ENCODE measurements at places on chromosomes 7 and 10.

GRCh38 chr7:75866489-75867389, 12.1 kb upstream of the RHBDD2 start:
- peak; percentile 56 for DNase-seq

- DNase-seq, result no peak
Observed at GRCh38 chr7:37570145-37570544, 113.4 kb upstream of the GPR141 start.

DNA sequence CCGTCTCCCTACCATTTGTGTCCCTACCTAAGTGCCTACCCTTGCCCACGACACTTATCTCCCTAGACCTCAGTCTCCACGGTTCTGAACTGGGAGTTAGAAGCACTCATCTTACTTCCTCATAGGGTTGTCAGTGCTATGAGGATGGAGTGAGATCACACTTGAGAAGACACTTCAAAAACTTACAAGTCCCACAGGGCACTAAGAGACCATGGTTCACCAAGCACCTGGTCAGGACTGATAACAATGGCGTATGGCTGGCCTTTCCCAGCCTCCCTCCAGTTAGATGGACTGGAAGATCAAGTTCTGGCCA, 43.2 kb downstream of the KCNMA1 start:
- no peak for DNase-seq

- DNase-seq, result no peak
Observed at GRCh38 chr10:116183733-116184511, 89.1 kb downstream of the GFRA1 start.

DNA sequence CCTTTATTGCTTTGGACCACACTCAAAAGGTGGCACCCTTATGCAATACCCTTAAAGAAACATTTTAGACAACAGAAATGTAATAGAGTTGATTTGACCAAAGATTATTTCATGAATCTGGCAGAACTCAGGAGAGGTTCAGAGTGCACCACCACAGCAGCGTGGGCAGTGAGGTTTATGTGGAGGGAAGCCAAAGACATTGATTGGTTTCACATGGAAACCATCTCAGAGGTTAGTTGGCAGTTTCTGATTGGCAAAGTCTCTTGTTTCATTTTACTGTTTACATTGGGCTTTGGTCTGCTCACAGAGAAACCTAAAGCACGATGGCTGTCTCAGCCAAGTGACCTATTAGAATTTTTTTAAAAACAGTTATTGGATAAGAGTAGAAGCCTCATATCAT, 101.3 kb downstream of the SDHAF3 start:
- DNase-seq, result no peak

GRCh38 chr7:155766386-155766785, 45.9 kb downstream of the SHH start:
- no peak for DNase-seq

DNA sequence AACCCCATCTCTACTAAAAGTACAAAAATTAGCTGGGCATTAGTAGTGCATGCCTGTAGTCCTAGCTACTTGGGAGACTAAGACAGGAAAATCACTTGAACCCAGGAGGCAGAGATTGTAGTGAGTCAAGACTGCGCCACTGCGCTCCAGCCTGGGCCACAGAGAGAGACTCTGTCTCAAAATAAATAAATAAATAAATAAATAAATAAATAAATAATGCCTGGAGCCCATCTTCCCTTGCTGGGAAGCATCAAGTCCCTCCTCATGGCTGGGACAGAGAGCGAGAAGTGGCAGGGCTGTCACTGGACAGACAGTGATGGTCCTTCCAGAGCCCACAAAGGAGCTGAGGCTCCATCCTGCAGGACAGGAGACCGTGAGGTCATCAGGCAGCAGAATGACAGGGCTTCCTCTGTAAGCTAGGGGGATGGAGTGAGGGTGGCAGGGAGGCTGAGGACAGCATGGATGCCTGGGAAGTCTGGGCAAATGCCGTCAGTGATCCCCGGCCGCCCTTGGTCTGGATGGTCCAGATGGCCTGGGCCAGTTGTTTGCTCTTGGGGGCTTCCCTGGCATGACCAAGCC, 36.4 kb upstream of the ELN start:
- DNase-seq, result no peak

DNA sequence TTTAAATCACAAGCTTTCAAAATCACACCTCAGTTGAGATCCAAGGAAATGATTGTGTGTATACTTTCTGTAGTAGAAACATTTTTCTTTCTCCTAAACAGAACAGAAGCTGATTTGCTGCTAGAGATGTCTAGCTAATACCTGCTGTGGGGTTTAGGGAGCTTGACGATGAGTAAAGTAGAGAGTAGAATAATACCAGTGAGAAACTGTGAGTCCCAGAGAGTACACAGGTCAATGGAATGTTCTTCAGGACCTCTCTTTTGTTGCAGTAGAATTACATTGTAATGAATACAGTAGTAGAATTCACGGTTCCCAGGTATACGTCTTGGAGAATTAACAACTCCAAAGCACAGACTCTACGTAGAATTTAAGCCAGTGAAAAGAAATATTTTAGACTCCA, 18.0 kb downstream of the TRUB1 start:
- no peak for DNase-seq

DNA sequence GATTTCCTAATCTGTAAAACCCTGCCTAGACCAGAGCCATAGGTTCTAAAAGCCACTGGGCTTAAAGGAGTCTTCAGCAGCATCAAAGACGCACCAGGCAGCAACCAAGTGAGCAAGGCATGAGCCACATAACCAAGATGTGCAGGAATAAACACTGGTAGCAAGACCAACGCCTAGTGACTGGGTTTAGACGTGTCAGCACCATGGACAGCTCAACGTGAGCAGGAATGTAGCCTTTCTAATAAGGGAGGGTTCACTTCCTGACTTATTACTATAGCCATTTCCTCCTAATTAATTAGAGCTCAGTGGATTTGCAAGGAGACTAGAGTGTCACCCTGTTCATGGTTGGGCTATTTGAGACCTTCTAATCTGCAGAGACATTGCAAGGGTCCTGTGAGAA, 223.7 kb downstream of the LHFPL3 start:
- no peak for DNase-seq

GRCh38 chr10:26445411-26446031, 7.4 kb downstream of the APBB1IP start:
- DNase-seq, result no peak

- no peak for DNase-seq
Observed at GRCh38 chr7:51006483-51007235, 224.0 kb upstream of the GRB10 start.

GRCh38 chr7:138008019-138008587, 6.2 kb upstream of the CREB3L2 start:
- no peak for DNase-seq

- DNase-seq, result peak; percentile 91
Observed at GRCh38 chr10:45420453-45421192, 46.6 kb downstream of the ALOX5 start.

GRCh38 chr10:92575961-92576360, 2.1 kb upstream of the IDE start:
- DNase-seq, result no peak

Data from NCI-H1105 treated with DMSO at 0.1 percent for 48 hours (cell line).